ENCODE measurements at places on chromosomes 3 and 15. TPM values are rescaled to one million over a fixed set of nuclear protein-coding genes. Genes with fewer than 3 reads are reported as not detected.

DNA sequence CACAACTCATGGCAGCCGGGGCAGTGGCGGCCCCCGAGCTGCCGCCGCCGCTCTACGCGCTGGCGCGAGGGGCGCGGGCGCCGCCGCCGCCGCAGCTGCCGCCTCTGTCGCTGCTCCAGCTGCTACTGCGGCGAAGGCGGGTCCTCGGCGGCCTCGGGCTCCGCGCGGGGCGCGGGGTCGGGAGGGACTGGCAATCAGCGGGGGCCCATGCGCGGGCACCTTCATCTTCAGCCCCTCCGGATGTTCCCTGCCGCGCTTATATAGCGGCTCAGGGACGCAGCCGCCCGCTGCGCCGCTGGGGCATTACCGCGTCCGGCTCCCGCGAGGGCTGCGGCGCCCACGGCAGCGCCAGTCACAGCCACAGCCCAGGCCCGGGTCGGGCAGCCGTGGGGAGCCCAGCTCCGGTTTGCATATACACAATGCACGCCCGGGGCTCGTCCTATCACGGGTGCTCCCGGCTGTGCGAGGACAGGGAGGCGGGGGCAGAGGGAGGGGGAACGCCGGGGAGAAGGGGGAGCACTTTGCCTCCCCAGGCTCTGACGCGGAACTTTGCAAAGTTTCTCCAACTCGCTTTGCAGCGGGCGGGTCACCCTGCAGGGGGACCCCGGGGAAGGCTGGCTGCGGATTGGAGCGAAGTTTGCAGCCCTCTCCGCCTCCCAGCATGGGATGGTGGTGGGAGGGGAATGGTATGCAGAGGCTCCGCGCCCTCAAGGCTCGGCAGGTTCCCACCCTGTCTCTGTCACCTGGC lies at the start of gene VGLL3:
TSS of gene VGLL3 (minus strand) at position 416 of the 748 bp plus-strand sequence. CDS start at position 10, 406 bp downstream.
- DNase-seq: peak; percentile 91

DNA sequence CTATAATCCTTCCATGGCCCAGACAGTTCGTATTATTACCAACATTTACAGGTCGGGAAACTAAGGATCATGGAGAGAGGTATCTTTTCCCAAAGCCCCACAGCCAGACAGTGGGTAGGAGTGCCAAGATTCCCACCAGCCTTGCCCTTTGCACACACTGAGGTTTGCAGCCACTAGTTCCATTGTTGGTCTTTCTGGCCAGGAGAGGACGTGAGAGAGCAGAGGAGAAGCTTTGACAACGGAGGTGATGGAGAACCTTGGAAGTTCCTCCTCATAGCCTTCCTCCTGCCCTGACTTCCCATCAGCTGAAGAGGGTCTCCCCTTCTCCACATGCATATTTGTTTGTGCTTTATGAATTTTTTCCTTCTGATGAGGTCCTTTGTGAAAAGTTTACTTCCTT lies 50.5 kb upstream of the PLCL2 start:
- DNase-seq: no peak

GRCh38 chr3:52517796-52518722 lies 15.6 kb downstream of the NT5DC2 start:
- no peak for DNase-seq

DNA sequence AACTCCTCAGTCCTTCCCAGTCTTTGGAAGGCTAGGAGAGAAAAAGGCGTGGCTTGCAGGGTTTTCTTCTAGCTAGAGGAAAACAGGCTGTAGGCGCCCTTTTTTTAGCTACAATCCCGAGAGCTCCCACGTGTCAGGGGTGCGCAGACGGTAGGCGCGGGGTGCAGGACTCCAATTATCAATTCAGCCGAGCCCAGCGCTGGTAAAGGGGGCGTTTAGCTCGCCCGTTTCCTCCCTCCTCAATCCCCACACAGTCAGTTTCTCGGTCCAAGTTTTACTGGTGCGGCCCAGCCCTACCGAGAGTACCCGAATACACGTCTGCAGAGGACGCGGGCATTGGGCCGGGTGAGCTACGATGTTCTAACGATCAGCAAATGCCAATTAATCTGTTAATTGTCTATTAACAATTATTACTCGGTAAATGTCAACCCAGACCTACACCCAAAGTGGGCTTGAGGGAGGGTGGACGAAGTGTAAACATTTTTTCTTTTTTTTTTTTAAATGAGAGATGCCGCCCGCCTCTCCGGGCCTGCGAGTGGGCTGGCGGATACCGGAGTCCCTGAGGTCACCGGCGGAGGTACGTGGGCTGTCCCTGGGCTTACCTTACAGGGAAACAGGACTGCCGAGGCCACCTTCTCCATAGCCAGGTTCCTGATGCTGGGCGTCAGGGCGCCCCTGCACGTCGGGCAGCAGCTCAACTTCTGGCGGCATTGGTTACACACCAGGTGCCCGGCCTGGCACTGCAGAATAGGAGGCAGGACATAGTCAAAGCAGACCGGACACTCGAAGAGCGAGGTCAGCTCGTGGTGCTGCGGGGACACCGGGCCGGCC lies 923 bp downstream of the SIAH2 start:
- DNase-seq: peak; percentile 62

- no peak for DNase-seq
Observed at GRCh38 chr3:192986379-192986778, 68.7 kb upstream of the MB21D2 start.

DNA sequence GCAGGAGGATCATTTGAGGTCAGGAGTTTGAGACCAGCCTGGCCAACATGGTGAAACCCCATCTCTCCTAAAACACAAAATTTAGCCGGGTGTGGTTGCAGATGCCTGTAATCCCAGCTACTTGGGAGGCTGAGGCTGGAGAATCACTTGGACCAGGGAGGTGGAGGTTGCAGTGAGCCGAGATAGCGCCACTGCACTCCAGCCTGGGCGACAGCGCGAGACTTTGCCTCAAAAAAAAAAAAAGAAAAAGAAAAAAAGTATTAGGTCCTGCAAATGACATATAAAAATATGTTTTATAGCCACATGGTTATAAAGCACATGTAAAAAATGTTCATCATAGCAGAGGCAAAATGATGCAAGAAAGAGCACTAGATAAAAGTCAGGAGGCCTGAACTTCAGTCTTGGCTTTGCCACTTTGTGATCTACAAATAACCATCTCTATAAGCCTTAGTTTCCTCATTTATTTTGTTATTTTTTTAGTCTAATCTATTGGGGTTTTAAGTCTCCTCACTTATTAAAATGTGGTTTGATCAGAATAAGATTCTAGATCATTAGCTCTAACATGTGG lies 4.9 kb downstream of the SLC12A6 start:
- DNase-seq: no peak

DNA sequence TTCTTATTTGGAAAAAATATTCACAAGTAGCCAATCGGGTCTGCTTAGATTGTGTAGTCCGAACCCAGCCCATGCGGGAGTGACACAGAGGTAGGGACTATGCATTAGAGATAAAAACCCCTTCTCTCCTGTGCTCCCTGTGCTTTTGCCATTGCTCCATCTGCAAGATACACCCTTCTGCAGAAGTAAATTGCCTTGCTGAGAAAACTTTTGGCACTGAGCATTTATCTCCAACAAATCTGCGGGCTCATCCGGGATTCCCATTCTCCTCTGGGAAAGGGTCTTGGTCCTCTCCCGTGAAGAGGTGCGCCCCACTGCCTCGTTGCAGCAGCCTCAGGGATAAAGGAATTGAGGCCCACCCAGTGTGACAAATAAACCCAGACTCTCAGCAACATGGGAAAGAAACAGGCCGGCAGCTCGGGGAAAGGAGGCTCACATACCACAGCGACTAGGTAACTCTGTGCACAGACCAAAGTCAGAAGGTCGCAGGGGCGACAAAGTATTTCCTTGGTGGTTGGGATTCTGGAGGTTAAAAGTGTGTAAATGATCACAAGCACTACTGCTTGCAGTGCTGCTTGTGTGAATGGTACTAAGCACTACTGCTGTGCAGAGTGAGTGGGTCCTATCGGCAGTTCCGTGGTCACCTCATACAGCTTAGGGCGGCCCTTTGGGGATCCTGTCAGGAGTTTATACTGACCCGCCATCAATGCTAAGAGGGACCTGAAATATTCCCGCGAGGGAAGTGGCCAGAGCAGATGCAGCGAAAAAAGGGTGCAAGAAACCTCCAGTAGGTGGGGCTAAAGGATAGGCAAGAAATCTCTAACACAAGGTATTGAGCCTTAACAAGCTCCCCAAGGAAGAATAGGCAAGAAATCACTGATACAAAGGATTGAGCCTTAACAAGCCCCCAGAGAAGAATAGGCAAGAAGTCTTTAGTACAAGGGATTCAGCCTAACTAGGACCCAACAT lies 54.3 kb downstream of the GSK3B start:
- no peak for DNase-seq

GRCh38 chr15:62914461-62915079 lies 128.0 kb upstream of the TPM1 start:
- no peak for DNase-seq

GRCh38 chr15:100670505-100671021 lies 68.2 kb downstream of the ASB7 start:
- no peak for DNase-seq

GRCh38 chr3:179026636-179027035 lies 45.0 kb downstream of the ZMAT3 start:
- peak; percentile 21 for DNase-seq

- no peak for DNase-seq
Observed at GRCh38 chr15:97162805-97163495, 797.6 kb upstream of the ARRDC4 start.

DNA sequence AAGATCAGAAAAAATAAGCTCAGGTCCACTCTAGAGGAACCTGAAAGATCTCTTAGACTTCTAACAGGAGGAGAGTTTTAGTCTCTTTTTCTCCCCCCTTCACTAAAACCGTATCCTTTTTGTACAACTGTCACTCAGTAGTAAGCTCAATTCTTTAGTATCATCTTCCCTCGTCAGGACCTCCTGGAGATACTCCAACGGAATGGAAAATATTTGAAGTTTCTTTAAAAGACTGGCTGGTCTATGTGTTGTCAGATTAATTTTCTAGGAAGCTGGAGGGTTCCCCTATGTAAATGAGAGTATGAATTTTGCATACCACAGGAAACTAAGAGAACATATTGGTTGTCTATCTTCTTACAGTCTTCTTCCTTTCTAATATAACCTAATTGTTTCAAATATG lies 747.7 kb upstream of the CBLB start:
- no peak for DNase-seq

- no peak for DNase-seq
Observed at GRCh38 chr3:52217409-52217805, 8.0 kb downstream of the TLR9 start.

DNA sequence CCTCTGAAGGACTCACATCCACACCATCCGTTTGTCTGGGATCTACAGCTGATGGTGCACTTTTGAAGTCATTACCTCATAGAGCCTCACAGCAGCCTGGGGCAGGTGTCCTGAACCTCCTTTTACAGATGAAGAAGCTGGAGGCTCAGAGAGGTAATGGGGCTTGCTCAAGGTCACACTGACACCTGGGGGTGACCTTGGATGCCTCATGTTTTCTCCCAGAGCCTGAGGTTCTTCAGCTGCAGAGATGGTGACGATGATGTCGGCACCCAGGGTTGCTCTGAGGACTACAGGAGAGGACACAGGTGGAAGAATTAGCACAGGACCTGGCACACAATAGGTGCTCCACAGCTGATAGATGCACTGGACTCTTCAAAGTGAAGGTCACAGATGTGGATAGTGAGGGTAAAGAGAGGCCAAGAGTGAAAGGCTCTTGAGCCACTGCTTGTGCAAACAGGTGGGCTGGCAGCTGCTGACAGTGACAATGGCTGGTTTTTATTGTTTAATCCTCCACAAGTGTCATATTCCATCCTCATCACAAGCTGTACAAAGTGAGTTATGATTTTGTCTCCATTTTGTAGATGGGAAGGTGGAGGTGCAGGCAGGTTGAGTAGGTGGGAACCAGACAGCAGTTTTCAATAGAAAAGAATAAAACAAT lies 17.4 kb upstream of the ATP2B2 start:
- DNase-seq: no peak

DNA sequence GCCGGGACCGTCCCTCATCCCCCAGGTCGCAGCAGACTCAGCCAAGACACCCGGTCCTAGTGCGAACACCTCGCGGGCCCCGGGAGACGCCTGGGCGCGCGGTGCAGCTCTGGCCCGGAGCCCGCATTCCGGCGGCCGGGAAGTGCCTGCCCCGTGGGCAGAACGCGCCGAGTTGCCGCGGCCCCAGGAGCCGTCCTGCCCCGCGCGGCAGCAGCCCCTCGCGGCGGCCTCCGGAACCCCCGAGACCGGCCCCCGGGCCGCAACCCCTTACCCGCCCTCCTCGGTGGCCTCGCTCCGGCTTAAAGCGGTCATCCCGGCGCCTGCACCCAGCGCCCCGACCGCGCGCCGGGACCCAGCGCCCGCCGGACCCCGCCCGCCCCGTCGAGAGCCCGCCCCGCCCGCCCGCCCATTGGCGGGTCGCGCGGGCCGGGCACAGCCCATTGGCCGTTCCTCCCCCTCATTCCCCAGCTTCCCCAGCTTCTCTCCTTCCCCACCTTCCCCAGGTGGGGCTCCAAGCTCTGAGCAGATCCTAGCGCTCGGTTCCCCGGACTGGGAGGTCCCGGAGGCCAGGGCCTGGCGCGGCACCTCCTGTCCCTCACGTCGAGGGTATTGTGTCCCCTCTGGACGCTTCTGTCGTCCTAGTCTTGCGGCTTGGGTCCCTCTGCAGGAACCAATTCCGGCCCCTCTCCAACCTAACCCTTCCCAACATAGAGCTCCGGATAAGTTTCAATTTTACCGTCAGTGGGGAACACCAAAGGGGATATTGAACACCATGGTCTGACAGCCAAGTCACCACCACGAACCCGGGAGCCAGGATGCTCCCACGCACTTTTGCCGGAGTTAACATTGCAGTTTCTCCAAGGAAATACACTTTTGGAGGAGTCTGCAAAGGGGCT lies at the start of gene GRAMD2A:
TSS of gene GRAMD2A (minus strand) at position 328 of the 896 bp plus-strand sequence.
- DNase-seq: no peak

Gene FBLN2
- polyA plus RNA-seq: 71.3 TPM

Gene CDCP1
- polyA plus RNA-seq: 0.15 TPM

Gene IMPG2
- 0.30 TPM for polyA plus RNA-seq

Gene ABHD17C
- 9.5 TPM for polyA plus RNA-seq

Gene C3orf52
- polyA plus RNA-seq: 4.3 TPM

Gene CX3CR1
- 3.2 TPM for polyA plus RNA-seq

All from muscle of back (tissue), 13 donors.